ENCODE measurements at places on chromosomes 3 and 15.

GRCh38 chr15:37111427-37111717 lies 11.0 kb upstream of the MEIS2 start:
- no peak for DNase-seq

DNA sequence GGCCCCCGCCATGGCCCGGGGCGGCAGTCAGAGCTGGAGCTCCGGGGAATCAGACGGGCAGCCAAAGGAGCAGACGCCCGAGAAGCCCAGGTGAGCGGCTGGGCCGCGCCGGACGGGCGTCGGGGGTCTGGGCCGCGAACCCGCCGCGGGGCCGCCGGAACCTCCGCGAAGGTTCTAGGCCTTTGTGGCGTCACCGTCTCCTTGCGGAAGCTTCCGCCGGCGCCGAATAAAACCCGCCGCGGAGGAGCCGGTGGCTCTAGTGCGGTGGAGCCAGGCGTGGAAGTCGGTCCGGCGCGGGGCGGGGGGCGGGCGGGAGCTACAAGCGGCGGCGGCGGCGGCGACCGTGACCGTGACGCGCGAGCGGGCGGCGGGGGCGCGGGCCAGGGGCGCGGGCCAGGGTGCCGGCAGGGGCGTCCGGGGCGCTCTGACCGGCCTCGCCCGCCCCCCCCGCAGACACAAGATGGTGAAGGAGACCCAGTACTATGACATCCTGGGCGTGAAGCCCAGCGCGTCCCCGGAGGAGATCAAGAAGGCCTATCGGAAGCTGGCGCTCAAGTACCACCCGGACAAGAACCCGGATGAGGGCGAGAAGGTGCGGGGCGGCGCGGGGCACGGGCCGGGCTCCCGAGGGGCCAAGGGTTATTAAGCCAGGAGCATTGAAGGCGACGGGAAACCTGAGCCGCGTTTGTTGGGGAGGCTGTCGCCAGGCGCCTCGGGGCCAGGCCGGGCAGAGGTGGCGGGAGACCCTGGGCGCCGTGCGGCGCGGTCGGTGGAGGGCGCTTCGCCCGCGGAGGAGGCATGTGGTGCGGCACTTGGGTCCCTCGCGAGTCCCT lies at the start of gene DNAJA4:
Gene DNAJA4, plus strand, starts transcription at position 259 of the 833 bp plus-strand sequence. Its CDS starts 202 bp downstream, at position 461.
- DNase-seq, result no peak

GRCh38 chr3:171873580-171873979 lies 30.4 kb downstream of the TMEM212 start:
- DNase-seq, result no peak

DNA sequence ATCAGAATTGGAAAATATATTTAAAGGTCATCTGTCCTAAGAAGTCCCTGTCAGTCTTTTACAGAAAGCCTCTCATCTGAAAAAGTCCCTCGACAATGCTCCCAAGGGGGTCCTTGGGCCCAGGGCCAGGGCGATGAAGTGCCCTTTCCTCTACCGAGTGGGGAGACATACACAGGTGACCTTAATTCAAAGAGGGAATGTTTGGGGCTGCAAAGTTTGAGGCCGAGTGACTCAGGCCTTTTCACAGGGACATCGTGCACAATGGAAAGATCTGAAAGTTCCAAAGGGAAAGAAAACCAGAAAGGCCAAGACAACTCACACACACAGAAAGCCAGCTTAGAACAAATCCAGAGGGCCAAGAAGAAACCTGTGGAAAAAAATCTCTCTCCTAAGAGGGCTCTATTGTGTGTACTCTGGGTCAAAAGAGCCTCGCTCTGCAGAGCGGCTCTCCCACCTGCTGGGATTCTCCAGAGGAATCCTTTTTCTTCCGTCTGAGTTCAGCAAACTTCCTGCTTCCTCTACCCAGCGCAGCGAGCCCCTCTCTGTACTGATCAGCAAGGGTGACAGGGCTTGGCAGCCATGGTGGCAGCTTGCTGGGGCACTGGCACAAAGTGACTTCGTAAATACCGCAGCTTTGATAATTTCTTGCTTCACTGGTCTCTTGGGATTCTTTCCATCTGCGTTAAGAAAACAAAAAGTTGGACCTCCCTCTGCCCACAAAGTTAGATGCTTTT lies 259.1 kb downstream of the OPA1 start:
- DNase-seq, result peak; percentile 47

GRCh38 chr3:44323341-44323955 lies 15.1 kb upstream of the TCAIM start:
- peak; percentile 25 for DNase-seq

- no peak for DNase-seq
These were observed 172.5 kb upstream of the GADL1 start for GRCh38 chr3:31067004-31067403.

- DNase-seq, result no peak
These were observed 66.8 kb upstream of the RASGRP1 start for GRCh38 chr15:38631119-38632075.

DNA sequence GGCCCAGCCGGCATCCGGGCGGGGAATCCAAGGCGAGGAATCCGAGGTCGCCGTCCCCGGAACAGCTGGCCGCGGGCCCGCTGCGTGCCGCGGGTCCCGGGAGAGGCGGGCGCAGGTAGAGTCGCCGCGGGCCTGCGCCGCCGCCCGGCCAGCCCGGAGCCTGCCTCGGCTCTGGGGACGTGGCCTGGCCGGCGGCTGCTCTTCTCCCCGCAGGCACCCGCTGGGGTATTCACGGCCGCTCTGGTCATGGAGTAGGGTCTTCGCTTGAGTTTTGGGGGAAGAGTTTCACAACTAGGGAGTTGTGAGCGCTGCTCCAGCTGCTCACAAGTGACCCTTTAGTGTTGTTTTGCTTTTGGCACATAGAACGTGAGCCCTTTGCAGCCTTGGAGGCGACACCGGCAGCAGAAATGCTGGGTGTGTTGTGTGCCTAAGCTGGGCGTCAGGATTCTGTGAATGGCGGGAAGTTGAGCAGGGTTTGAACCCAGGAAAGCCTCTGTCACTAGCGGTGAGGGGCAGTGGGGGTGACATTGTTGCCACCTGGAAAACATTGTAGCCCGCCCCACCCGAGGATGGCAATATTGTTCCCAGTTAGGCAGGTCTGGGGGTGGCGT lies 4.0 kb downstream of the TRIM71 start:
- no peak for DNase-seq

- no peak for DNase-seq
These were observed 465.3 kb upstream of the CBLB start for GRCh38 chr3:106333911-106334618.

GRCh38 chr15:71434774-71435173 lies 319.5 kb downstream of the THSD4 start:
- no peak for DNase-seq

GRCh38 chr3:115323380-115323779 lies 176.3 kb upstream of the ZBTB20 start:
- no peak for DNase-seq

DNA sequence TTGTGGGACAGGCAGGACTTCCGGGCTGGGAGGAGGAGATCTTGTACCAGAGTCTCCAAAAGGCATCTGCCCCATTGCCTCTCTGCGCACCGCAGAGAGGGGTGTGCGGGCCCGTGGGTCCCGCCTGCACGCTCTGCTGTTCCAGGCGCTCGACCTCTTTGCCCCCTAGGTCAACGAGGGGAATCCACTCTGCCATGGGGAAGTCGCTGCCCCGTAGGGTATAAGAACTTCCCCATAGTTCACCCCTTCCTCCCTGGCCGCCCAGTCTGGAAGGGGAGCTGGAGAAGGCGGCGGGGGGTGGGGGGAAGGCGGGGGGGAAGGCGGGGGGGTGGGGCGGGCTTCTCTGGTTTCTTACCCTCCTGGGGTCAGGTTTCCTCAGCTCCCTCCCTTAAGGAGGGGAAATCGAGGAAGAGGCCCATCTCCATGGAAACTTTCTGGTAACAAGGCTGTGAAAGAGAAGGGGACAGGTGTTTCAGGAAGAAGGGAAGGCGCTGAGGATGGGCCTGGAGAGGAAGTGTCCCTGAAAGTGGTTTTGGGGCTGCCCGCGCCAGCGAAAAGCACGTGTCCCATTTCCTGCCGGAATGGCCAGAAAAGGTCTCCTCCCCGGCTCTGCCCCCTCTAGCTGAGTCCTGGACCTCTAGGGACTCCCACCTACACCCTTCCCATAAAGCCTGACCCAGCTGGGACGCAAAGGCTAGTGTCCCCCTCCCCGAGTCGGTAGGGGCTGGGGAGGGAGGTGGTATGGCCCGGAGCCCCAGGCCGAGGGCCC lies 27.5 kb downstream of the NR1I2 start:
- DNase-seq, result no peak

GRCh38 chr3:95399585-95399984 lies 1336.7 kb downstream of the NSUN3 start:
- DNase-seq, result no peak

DNA sequence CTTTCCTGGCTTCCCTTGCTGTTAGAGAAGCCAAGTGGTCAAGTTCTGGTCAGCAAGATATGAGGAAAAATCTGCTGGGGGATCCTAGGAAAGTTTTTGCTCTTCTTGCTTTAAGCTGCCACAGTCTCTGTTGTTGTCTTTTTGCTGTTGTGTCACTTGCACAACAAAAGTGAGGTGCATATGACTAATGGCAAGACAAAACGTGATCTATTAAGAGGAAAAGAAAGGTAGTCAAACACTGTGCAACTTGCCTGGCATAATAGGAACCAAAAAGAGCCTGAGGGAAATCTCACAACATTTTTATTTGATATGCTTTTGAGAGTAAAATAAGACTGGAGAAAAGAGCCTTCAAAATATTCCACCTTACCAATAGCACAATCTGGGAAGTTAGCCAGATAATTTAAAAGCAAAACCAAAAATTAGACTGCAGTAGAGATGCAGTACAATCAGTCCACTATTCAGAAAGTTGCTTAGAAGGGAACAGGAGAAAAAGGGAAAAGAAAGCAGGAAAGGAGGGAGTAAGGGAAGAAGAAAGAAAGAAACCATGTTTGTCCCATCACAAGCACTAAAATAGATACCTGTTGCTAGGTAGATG lies 110.0 kb upstream of the SLC4A7 start:
- no peak for DNase-seq

DNA sequence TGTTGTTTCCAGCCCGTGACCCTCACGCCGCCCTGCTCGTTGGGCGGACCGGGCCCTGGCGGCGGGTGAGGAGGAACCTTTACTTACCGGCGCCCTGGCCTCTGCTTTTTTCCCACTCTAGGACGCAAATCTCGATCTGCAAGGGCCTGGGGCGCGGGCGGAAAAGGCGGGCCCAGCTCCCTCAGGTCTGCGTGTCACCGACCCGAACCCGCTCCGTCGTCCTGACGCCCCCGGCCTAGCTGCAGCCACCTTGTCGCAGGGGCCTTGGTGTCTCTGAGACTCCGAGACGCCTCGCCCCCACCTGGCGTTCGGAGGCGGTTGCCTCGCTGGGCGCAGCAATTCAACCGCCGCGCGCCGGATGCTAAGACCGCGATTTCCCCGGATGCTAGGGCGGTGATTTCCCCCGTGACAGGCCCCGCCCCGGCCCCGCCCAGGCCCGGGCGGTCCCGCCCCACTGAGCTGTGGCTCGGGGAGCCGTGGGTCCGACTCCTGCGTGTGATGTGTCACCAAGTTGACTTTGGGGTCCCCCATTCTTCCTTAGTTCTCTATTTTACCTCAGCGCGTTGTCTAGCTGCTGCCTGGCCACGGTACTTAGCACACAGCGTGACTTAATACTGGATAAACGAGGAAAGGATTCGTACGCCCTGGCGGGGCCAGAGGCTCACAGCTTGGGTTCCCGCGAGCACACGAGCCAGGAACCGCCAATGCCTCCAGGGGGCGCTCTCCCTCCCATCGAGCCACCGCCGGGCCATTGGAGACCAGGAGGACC lies at the start of gene RPL39L:
Gene RPL39L, minus strand, starts transcription at position 371 of the 769 bp plus-strand sequence. CDS start 18,196 bp downstream, outside the sequence.
- DNase-seq, result no peak

DNA sequence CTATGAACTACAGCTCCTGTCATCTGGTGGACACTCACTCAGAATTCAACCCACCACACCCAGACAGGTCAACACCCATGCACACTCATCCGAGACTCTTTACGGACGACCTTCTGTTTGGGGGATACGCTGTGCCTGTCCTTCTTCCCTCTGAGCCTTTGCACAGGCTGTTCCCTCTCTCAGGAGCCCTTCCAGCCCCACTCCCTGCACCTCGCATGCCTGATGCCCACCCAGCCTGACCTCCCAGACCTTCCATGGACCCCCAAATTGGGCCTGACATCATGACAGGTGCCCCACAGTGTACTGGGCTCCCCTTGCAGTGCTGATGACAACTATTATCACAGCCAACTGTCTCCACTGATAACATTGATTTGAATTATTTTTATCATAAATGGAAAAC lies 135.8 kb downstream of the NSMCE3 start:
- DNase-seq, result no peak

- DNase-seq, result no peak
These were observed 64.9 kb downstream of the SGO1 start for GRCh38 chr3:20121088-20121487.

DNA sequence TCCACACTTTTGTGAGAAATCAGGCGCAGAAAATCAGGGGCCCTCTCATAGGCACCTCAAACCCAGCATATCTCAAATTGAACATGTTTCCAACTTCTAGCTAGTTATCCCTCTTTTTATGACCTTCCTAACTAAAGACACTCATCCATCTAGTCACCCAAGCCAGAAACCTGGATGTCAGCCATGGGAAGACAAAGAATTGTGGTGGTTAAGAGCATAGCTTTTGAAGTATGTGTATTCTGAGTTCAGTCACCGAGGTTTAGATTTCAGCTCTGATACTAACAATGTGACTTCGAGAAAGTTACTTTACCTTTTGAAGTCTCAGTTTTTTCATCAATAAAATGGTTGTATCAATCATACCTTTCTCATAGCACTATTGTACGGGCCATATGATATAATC lies 495.5 kb downstream of the NLGN1 start:
- peak; percentile 45 for DNase-seq

DNA sequence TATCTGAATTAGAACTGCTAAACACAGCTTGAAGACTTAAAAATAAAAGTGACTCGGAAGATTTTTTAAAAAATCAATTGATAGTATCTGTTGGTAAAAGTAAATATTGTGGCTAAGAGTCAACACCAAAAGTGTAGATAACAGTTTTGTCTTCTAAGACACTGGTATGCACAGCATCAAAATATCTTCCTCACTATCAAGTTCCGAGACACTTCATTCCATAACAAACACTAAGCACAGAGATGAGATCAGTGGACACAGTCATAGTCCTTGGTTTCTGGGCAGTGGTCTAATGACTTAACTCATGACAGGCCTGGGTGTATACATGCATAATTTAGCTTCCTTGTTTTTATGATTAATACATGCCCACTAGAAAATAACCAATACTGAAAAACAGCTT lies 63.2 kb downstream of the PXYLP1 start:
- no peak for DNase-seq

DNA sequence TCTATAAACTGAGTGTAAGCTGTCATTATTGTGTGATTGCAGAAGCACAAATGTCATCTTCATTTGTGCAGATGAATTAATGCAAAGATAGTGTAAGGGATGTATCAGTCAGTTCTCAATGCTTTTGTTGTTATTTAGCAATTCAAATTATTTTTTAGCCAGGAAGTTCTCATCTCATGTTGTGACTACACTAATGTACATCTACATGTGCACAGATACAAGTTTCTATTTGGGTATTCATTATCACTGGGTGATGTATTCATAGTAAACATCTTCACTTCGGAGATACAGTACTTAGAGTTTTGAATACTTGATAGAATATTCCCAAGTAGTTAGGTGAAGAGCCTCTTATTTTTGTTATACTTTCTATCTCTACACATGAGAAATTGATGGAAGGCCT lies 11.1 kb downstream of the EIF2A start:
- no peak for DNase-seq

GRCh38 chr3:167396075-167396474 lies 16.0 kb upstream of the ZBBX start:
- DNase-seq, result no peak

GRCh38 chr3:51799879-51800749 lies 21.1 kb upstream of the IQCF6 start:
- DNase-seq, result no peak
